Fibroblast of mammary gland (primary cell): ENCODE measurements at places on chromosomes 4 and X.

- DNase-seq = no peak
These were observed 52.3 kb upstream of the TMEM131L start for GRCh38 chr4:153413842-153414241.

- no peak for DNase-seq
These were observed 8.7 kb downstream of the MAB21L2 start for GRCh38 chr4:150590631-150591030.

DNA sequence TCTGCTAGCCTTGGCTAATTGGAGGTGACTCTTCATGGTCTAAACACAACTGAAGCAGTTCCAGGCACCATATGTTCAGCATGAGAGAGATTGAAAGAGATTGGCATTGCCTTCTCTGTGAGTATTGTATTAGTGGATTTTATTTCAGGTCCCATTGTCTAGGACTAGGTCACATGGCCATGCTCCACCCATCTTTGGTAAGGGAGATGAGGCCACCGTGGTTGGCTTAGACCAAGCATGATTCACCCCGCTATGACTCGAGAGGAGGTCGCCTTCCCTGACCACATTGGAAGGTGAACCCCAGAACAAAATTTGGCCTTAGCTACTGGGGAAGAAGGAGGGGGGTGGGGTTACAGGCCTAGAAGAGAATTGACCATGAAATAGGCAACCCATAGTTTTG lies 109.9 kb upstream of the BCOR start:
- DNase-seq = peak; percentile 45

GRCh38 chr4:36385951-36386571 lies 104.6 kb downstream of the DTHD1 start:
- DNase-seq = no peak

- peak; percentile 69 for DNase-seq
These were observed 78.7 kb downstream of the PPARGC1A start for GRCh38 chr4:23811161-23811560.

- no peak for DNase-seq
These were observed 37.8 kb downstream of the MAGEA1 start for GRCh38 chrX:153216926-153217325.

DNA sequence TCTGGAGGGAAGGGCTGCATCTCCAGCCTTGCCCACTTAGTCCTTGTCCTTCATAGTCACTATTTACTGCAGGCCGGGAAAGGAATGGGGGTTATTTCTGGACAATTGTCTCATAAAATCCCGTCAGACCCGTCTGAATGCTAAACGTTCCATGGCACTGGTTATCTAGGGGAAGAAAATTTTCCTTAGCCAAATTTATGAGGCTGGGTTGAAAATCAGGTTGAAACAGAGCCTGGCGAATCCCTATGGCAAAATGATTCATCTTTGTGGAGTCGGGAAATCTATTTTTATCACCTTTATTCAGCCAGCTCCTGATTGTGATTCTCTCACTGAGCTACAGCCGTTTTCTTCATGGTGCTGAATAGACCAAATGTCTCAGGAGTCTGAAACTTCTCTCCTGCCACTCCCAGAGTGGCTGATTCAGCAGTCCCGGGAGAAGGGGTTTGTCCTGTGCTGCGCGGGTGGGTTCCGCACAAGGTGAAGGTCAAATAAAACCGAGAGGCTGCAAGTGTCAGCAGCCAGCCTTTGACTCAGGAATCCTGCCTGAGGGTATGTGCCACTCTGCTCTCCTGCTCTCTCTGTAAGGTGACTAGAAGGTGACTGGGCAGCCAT lies 1.0 kb downstream of the LIMCH1 start:
- DNase-seq = no peak

DNA sequence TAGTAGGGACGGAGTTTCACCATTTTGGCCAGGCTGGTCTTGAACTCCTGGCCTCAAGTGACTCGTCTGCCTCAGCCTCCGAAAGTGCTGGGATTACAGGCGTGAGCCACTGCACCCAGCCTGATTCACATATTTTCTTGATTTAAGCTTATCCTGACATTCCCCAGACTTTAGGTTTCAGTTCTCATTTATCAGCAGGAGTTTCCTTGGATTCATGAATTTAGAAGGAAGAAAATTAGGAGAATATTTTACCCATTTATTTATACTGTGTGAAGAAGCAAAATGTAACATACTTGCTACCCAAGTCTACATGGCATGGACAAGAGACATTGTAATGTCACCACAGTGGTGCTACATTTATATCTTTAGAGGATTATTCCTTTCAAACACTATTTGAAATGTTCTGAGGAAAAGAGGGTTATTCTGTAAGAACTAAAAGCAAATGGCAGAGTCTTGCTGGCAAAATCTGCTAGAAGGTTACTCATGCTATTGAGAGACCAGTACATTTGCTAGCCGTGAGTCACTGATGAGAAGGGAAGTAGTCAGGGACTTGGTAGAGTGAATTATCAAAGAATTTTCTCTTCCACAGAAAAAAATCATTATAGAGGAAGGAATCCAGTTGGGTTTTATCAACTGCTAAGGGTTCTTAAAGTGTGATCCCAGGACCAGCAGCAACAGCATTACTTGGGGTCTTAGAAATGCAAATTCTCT lies 26.1 kb upstream of the CFAP299 start:
- peak; percentile 95 for DNase-seq

DNA sequence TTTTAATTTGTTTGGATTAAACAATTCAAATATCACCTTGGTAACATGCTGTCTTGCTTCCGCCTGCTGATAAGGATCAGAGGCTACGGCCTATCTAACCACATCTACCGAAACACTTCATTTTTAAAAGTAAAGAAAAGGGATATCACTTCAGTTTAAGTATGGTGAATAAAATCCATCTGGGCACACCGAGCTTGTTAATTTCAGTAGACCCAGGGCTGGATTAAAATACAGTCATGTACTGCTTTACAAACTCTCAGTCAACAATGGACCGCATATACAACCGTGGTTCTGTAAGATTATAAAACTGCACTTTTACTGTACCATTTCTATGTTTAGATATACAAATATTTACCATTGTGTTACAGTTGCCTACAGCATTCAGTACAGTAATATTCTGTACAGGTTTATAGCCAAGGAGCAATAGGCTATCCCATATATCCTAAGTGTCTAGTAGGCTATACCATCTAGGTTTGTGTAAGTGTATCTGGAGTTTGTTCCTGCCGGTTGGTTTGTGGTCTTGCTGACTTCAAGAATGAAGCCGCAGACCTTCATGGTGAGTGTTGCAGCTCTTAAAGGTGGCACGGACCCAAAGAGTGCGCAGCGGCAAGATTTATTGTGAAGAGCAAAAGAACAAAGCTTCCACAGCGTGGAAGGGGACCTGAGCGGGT lies 40.0 kb downstream of the SEPTIN11 start:
- DNase-seq = no peak

GRCh38 chr4:120447774-120448173 lies 381.1 kb upstream of the MAD2L1 start:
- DNase-seq = no peak

- peak; percentile 68 for DNase-seq
These were observed 1.8 kb downstream of the SEPTIN6 start for GRCh38 chrX:119690921-119691716.

GRCh38 chrX:12894074-12895030 lies 12.1 kb upstream of the TLR8 start:
- peak; percentile 18 for DNase-seq

DNA sequence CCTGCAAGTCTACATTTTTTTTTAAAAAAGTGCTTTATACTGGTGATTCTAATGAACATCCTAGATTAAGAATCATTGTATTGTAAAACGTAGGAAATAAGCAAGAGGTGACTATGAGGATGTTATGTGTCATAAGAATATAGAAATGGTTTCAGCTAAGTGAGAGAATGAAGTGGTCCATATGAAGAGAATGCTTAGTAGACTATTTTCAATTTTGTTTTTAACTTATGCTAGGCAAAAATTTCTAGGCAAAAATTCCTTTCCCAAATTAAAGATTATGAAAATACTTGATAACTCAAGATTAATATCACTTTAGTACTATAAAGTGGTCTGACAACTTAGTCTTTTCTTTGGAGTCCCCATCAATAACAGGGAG lies 825 bp downstream of the DYNLT3 start:
- no peak for DNase-seq

DNA sequence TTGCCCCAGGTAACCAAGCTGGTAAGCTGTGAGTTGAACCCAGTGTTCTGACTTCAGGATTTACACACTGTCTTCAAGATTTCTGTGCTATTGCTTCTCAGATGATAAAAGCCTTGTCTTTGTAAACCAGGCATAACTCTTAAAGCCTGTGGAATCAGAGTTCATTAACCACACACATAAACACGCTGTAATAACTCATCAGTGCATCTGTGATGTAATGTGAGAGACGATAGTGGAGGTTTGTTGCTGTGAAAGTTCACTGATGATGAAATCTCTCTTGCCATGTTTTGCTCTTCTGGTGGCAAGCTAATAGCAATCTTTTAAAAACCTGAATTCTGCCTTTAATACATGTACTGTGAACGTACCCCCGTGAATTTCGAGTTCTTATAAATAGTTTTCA lies 41.5 kb downstream of the CLCN4 start:
- DNase-seq = peak; percentile 50

DNA sequence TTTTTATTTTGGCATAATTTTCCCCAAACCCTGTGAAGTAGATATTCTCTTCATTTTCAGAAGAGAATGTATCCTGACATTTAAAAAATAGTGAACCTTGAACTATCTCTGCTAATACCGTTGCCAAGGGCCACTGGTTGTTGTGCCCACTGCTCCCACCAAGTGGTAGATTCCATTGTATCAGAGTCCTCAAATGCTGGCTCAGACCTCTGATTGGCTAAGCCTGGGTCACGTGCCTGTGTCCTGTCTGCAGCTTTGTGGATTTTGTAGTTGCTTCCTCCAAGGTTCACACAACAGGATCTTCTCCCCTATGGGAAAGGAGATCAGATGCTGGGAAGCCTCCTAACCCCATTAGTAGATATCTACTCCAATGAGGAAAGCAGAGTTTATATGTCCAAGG lies 104.8 kb upstream of the CASK start:
- no peak for DNase-seq

DNA sequence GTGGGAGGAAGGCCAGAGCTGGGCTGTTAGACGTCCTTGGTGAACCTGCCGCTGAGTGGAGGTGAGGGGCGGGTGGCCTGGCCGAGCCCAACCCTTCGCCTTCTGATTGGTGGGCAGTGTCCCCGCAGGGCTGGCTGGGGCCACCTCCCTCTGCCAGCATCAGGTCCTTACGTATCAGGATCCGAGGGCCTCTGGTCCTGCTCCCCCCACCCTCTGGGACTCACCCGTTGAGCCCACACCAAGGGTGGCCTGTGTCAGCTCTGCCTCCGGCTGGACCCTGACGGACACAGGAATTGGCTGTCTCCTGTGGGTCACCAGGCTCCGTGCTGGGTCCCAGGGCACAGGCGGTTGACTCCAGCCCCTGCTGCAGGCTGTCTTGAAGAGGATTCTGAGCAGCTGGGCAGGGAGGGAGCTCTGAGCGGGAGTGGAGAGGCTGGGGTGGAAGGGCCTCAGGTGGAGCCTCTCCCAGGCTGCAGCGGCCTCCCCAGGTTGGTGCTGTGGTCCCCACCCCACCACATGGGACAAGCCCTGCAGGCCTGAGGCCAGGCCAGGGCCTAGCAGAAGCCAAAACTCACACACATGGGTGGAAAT lies 58.4 kb upstream of the NKX1-1 start:
- DNase-seq = no peak

GRCh38 chr4:8538703-8539567 lies 41.3 kb upstream of the GPR78 start:
- peak; percentile 93 for DNase-seq

- peak; percentile 88 for DNase-seq
These were observed 1.6 kb downstream of the RAB33A start for GRCh38 chrX:130173190-130173895.

GRCh38 chr4:172997856-172998255 lies 170.8 kb upstream of the GALNT7 start:
- DNase-seq = no peak

GRCh38 chr4:128660361-128661215 lies 148.9 kb upstream of the JADE1 start:
- DNase-seq = peak; percentile 84

DNA sequence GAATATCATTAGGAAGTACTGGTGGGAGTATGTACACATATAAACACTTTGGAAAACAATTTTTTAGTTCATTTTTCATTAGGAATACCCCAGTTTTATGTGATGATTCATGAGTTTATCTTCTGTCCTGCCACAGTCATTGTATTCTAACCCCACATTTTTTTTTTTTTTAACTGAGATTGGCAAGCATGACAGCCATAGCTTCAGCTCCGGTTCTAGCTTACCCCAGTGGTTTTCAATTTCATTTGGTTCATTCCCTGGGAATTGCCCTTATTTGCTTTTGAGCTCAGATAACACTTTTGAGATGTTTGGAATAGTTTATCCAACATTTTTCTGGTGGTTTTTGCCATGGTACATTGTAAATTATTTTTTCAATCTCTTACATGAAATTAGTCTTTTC lies 21.0 kb upstream of the FMR1 start:
- DNase-seq = no peak

DNA sequence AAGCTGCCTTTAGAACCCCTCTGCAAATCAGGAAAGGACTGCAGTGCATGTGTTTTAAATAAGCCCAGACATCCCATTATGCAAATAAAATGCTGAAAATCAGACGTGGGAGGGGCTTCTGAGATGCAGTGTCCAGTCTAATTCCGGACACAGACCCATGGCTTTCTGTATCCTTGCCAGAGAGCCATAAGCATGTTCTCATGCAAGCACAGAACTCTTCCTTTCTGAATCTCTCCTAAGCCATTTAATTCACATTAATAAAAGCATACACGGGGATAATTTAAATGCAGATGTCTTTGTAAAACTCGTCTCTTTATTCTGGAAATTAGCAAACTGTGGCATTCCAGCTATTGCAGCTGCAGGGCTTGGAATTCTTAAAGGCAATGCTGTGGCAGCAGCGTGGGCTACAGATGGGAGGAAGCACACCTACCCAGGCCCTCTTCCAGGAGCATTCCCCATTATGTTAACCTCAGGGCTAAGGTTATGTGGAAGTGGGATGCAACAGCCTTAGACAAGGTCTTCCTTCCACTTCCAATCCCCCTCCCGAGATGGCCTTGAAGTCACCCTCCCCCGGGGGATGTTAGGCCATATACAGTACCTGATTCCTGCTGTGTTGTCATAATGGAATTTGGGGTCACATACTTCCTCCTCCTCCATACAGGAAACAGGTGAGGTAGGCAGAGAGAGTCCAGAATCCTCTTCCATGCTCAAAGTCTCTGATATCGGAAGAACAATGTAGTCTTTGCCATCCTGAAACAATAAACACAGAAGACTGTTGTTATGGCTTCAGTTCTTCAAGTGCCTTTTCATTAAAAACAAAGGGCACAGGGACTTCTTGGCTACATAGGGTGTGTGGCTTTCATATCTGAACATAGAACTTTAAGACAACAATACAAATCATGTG lies 38.1 kb downstream of the KDR start:
- DNase-seq = peak; percentile 22

DNA sequence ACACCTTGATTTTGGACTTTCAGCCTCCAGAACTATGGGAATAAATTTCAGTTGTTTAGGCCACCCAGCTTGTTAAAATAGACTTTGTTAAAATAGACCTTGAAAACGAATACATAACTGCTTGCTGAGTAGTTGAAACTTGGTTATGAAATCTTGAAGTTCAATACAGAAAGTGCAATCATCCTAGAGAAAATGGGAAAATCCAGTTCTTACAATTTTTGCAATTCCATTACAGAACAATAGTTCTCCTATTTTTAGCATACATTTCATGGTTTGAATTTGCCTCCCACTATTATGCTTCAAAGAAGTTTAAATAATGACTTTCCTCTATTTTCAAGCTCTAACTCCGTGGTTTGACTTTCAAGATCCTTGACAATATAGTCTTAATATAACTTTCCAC lies 10.5 kb downstream of the TLR1 start:
- no peak for DNase-seq
